Muscle of arm (tissue), 14 donors: ENCODE measurements at places on chromosomes 4 and X. TPM values are rescaled to one million over a fixed set of nuclear protein-coding genes. Genes with fewer than 3 reads are reported as not detected.

- peak; percentile 73 for DNase-seq
Observed at GRCh38 chr4:69731847-69732246, 28.6 kb downstream of the SULT1B1 start.

GRCh38 chr4:73341454-73341853 lies 62.6 kb upstream of the ALB start:
- peak; percentile 22 for DNase-seq

SLC7A11 gene
- 0.62 TPM for polyA plus RNA-seq

DNA sequence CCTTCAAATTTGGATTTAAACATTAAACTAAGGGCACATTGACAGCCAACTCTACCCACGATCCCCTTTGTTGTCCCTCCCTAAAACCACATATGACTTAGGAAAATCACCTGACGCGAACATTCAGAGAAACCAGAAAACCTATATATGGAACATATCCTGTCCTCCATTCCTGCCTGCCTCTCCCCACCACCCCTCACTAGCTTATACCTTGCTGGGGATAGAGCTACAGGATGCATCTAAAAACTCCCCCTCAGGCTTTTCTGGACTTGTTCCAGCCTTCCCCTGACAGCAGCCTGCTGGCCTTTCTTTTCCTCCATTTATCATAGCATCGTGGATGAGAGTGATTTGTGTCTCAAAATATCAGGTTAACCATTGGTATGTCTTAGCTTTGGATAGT lies 8.8 kb downstream of the STK26 start:
- no peak for DNase-seq

GRCh38 chr4:30714408-30715031 lies 5.6 kb upstream of the PCDH7 start:
- peak; percentile 28 for DNase-seq

DNA sequence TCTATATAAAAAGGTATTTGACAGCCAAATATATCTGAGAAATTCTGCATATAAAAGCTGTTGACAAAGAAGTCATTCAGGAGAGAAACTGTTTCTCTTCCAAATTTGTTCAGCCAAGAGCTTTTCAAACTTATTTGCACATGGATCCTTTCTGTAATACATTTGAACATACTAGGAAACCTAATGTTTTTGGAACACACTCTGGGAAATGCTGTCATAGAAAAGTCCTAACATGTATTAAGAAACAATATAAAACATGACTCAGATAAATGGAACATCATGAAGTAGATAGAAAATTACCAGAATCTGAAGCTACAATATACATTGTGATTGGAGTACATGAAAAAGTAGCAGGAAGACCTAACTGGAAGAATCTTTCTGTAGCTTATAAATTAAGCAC lies 781.5 kb upstream of the EPHA5 start:
- DNase-seq, result peak; percentile 16

DNA sequence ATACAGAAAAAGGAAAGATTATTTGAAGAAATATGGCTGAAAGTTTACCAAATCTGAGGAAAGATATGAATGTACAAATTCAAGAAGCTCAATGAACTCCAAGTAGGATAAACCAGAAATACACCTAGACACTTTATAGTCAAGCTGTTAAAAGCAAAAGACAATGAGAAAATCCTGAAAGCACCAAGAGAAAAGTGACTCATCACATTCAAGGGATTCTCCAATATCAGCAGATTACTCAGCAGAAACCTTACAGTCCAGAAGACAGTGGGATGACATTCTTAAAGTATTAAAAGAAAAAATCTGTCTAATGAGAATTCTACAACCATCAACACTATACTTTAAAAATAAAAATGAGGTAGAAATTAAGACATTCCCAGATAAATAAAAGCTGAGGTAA lies 223.8 kb upstream of the ZCCHC13 start:
- no peak for DNase-seq

DNA sequence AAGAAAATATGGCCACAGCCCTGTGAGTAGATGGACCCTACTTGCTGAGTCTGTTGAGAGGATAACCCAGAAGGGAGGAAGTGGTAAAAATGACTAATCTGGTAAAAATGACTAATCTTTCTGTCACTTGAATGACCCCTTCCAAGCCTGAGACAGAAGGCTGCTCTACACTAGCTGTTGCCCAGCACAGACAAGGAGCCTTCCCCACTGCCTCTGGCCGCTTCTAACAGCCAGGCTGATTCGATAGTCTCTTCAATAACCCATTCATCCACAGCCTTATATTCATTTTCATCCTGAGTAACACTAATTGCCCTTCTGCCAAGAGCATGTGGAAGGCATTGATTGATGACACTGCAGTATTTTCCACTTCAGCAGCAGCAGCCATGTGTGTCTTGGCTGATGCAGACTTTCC lies 18.4 kb downstream of the MAGEB17 start:
- DNase-seq, result no peak

- no peak for DNase-seq
Observed at GRCh38 chr4:53193111-53193510, 172.8 kb downstream of the SCFD2 start.

DNA sequence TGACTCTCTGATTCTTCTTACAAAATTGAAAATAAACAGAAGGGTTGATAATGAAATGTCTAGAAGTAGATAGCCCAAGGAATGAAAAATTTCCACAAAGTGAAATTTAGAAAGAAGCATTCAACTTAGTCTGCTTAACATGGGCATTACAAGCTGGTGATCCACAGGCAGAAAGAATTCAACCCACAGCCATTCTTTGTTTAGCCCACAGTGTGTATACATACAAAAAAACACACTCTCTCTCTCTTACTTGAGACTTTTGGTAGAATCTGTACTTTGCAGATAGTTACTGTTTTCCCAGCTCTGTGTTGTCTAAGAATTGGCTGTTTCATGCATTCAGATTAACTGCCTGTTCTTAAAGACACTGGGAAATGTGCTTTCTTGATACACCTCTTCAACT lies 159.8 kb downstream of the SLC4A4 start:
- DNase-seq, result no peak

- DNase-seq, result no peak
Observed at GRCh38 chr4:125011646-125012045, 299.1 kb upstream of the ANKRD50 start.

GRCh38 chr4:4800646-4801408 lies 58.6 kb upstream of the MSX1 start:
- DNase-seq, result no peak

DNA sequence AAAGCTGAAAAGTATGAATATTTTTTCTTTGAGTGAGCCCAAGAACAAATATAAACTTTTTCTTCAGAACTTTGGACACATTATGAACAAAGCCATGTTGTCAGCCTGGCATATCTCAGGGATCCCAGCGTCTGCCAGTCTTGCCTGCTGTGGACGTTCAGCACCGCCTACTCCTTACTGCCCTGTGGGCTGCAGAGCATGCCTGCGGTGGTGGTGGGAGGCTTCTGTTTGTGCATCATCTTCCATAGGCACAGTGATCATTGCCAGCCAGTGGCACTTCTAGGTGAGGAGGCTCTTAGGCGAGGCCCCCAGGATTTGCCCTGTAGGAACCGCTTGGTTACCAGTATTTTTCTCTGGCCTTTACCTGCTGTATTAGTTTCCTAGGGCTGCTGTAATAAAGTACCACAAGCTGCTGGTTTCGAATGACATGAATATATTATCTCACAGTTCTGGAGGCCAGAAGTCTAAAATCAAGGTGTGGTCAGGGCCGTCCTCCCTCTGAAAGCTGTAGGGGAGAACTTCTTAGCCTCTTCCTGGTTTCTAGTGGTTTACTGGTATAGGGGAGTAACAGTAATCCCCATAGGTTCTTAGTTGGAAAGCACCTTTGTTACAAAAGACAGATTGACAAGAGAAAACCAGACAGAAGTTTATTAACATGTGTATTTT lies 15.4 kb downstream of the ANXA3 start:
- no peak for DNase-seq

DNA sequence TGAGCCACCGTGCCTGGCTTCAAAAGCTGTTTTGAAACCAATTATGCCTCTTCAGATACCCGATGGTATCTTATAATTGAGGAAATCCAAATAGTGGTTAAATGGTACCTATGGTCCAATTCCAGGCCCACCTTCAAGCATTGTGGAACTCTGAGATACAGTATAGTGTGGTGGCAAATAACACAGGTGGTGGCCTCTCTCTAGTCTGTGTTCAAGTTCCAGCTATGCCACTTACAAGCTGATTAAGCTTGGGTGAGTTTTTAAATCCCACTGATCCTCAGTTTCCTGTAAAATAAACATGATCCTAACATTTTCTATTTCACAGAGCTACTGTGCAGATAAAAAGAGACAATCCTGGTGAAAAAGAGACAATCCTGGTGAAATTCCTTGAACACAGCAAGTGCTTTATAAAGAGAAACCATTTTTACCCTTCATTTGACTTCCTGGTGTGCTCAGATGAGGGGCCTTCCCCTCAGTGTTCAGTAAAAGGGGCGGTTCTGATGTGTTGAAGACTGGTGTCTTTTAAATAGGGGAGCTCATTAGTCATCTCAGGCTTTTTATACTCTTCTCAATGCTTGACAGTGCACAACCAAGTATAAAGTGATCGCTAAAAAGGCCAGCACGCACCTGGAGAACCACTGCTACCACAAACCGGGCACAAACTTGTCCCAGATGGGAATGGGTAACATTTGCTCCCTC lies 30.8 kb upstream of the CD40LG start:
- DNase-seq, result no peak

PDZD4 gene
- polyA plus RNA-seq, result 6.5 TPM

DNA sequence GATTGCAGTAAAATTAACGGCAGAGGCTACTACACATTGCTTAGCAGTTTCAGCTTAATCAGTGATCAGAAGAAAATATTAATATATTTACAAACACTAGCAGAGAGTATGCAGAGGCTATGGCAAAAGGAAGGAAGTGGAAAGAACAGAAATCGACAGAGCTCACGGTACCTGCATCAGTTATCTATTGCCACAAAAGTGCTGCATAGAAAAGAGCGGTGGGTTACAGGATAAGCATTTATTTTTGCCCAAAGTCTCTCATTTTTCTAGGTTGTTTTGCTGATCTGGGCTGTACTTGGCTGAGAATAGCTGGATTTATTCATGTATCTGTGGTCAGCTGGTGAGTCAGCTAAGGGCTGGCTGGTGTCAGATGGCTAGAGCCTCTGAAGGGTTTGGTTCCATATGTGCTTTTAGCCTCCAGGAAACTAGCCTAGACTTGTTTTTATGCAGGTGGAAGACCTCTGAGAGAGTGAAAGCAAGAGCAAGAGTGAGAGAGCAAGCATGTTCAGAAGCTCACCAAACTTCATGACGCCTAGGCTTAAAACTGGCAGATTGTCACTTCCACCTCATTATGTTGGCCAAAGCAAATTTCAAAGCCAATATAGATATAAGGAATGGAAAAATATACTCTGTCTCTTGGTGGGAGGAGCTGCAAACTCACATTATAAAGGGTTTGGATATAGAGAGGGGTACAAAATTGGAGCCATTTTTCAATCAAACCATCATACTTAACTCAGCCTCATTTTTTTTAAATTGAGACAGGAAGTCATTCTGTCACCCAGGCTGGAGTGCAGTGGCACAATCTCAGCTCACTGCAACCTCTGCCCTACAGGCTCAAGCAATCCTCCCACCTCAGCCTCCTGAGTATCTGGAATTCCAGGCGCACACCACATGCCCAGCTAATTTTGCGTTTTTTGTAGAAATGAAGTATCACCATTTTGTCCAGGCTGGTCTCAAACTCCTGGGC lies 153.2 kb upstream of the RPL34 start:
- no peak for DNase-seq

TSPAN7 gene
- 134 TPM for polyA plus RNA-seq

DNA sequence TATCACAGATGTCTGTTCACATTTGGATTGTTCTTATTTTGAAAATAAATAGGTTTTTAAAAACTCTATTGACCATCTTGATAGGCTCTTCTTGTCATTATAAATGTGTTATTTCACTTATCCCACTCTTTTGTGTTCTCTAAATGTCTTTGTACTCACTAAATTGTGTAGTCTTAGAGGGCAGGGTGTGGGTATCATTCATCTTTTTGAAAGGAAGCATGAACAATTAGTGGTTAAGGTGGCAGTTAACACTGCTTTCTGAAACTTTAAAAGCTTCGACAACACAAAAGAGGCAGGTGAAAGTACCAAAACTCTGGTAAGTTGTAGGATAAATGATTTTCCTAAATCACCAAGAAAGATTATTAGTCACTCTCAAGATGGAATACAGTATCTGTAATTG lies 83.2 kb downstream of the IL15 start:
- DNase-seq, result no peak

DNA sequence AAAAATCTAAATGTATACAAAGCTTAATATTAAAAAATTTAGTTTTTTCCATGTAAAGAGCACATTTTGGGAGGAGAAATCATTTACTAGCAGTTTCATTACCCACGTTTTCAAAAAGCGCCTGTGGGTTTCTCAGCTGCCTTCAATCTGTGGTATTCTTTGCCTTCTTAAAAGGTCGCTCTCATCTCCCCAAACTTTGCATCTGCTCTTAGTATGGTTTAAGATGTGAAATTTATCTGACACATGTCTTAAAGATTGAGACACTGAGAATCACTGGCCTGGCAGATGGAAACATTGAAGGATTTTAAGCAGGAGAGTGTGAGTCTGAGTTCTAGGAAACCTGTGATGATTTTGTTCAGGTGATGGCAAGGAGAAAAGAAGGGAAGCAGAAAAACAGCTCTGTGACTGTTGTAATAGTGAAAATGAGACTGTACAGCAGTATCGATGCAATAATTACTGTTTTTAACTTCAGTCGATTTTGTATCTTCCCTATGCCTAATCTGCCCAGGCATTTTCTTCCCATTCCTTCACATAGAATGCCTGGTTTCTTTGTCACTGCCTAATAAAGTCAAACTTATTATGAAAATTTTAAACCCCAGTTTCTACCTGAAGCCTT lies 75.9 kb downstream of the PAQR3 start:
- no peak for DNase-seq

PABPC1L2A gene
- polyA plus RNA-seq, result not detected

PPEF2 gene
- polyA plus RNA-seq, result 0.69 TPM

DNA sequence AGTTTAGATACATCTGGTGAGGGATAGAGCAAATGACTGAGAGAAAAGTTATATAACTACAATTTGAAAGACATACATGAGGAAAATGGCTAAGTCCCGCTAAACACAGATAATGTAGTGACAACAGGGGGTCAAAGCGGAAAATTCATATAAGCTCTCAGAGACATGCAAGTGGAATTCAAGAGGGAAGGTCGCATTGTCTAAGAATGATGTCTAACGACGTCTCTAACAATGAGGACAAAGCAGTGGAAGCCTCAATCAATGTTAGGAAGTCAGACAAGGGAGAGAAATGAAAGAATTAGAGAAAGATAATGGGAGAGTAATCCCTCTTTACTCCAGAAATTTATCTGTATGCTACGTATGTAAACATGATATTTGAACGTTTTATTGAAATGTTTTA lies 113.4 kb downstream of the ANTXR2 start:
- DNase-seq, result no peak

STIM2 gene
- polyA plus RNA-seq, result 52.1 TPM

POF1B gene
- polyA plus RNA-seq, result 0.09 TPM
